A375 (cell line): ENCODE measurements at places on chromosomes 4 and X. TPM values are rescaled to one million over a fixed set of nuclear protein-coding genes. Genes with fewer than 3 reads are reported as not detected.

The TKTL2 gene
- not detected in 2 replicates for total RNA-seq

The ATOH1 gene
- not detected in 2 replicates for total RNA-seq

The SMARCA1 gene
- total RNA-seq = 19.3 and 22.7 TPM in 2 replicates

The SPANXN3 gene
- not detected in 2 replicates for total RNA-seq

The GC gene
- not detected in 2 replicates for total RNA-seq

The MAGEB16 gene
- not detected in 2 replicates for total RNA-seq

The STBD1 gene
- 1.9 and 3.2 TPM in 2 replicates for total RNA-seq

The NDNF gene
- 0.29 and 0.41 TPM in 2 replicates for total RNA-seq

The GABRQ gene
- not detected in 2 replicates for total RNA-seq
